ENCODE measurements at places on chromosomes 4 and X.
A peak's percentile ranks its signal among the peaks of the same experiment; 100 is the strongest.

DNA sequence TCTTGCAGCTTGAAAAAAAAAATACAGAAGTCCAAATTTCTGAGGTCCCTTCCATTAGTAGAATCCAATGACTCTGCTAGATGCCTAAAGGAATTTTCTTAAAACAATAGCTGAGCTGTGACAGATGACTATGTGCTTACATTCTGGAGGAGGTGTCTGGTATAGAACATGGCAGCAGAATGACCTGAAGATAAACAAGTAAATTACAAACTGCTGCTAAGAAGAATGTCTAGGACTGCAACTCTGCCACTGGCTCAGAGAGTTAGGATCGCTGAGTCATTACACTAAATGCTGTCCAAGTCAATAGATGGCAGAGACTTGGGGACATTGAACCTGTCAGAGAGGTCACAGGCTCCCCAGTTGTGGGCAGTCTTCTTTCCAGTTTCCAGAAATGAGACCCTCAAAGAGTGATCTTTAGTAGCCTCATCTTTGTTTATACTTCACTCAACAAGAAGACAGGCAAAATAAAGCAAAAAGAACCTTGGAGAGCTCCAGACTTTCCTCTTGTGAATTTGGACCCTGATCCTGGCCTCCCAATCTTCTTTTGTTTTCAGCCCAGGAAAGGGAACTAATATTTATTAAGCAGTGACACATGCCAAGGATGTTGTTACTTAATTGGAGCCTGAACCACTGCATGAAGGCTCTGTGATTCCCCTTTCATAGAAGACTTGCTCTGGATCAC, 56.4 kb upstream of the SCML1 start:
- DNase-seq, result no peak

GRCh38 chrX:136616987-136617685, 30.8 kb upstream of the CD40LG start:
- DNase-seq, result no peak

- no peak for DNase-seq
Observed at GRCh38 chrX:135707880-135708279, 5.6 kb upstream of the CT45A1 start.

GRCh38 chr4:109588176-109588575, 28.1 kb downstream of the MCUB start:
- DNase-seq, result no peak

DNA sequence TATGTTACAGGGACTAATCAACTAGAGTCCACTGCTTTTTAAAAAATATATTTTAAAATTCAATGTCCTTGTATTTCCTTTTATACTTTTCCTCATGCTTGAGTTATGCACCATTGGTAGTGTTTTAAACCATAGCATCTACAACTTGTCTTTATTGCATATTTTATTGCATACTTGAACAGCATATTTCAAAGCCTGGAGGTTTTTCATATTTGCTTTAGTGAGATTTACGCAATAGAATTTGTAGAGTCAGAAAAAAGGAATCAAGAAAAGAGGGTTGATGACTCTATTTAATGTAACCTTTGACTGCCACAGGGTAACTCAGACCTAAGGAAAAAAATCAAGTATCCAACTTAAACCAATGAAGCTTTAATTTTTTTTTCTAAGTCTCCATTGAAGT, 1165.7 kb upstream of the IGFBP7 start:
- no peak for DNase-seq

- DNase-seq, result no peak
Observed at GRCh38 chr4:4852591-4853362, 6.7 kb upstream of the MSX1 start.

DNA sequence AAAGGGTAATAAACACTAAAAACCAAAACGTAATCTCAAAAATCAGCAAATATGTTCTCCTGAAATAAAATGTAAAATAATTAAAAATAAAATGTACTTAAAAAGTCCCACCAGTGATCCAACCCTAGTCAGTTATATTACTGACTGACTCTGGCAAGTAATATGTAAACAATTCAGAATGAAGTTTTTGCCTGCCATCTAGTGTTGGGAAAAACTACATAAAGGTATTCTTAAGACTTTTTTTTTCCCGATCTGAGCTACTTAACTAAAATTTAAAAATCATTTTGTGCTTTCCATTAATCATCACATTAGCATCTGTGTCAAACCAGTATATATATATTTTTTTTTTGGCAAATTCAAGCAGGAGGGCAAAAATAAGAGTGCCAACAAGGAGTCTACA, 24.0 kb downstream of the RCHY1 start:
- no peak for DNase-seq

DNA sequence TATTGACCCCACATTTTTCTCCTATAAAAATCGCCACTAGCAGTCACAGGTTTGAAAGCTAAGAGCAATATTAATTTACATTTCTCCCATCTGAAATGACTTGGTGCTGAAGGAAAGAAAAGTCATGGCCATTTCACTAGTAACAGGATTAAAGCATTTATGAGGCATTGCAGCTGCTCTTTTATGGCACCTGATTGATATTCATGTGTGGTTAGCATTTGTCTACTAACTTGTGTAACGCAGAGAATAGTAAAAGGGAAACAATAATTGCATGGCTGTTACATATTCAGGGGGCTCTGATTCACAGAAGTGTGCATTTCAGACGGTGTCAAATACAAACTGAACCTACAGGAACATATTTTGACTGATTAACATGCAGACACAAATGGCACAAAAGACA, 5.2 kb downstream of the PCDH19 start:
- DNase-seq, result no peak

DNA sequence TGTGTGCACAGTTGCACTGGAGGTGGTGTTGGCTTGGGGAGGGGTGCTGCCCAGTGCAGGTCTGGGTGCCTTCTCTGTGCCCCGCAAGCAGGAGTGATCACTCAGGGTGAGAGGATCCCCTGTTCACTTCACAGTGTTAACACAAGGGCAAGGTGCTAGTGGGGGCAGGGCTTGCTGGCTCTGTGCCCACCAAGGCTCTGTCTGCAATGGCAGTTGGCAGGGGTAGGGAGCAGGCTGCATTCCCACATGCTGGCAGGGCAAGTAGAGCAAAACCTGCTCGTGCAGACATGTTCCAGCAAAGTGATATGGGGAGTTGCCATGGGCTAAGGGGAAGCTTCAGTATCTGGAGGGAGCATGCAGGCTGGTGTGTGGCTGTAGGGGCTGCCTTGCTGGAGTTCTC, 428.0 kb downstream of the ZNF674 start:
- no peak for DNase-seq

- DNase-seq, result no peak
Observed at GRCh38 chr4:105113800-105114199, 32.9 kb upstream of the TET2 start.

DNA sequence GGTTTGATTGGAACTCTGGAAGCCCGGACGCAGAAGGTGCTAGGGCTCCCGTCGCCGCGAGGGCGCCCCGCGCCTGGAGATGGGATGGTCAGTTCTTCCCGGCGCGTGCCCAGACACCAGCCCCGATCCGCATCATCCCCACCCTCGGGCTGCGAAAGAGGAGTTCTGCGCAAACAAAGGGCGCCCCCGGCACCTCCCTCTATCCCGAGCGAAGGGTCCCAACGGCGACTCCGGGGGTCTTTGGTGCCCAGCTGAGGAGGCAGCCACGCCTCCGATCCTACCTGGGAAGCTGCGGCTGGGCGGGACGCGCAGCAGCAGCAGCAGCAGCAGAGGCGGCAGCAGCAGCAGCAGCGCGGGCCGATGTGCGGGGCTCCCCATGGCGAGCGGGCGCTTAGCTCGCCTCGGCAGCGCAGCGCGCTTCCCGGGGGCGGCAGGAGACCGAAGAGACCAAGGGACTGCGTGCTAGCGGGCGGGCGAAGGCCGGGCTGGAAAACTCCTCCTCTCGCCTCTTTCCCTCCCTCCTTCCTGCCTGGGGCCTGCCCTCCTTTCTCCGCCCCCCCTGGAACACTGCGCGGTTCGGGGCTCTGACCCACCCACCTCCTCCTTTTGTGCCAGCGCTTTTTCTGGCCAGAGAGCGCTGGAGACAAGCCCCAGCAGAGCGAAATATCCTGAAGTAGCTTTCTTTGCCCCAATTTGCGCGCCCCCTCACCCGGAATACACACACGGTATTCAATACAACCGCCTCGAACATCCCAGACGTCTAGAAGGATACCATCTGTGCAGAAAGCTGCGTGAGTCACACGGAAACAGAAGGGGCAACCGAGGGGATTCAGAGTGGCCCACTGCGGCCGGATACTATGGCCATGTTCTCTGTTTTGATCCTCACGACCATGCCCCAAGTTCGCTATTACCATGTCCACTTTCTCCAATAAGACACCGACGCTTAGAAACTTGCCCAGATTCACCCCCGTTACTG, at the start of gene SRPX:
Gene SRPX, minus strand, starts transcription at position 457 of the 976 bp plus-strand sequence. Its CDS starts 79 bp downstream, at position 378.
- peak; percentile 4 for DNase-seq

GRCh38 chr4:186018261-186018660, 50.7 kb upstream of the TLR3 start:
- DNase-seq, result no peak

All from substantia nigra (tissue), 51 donors.